ENCODE measurements at places on chromosomes 6 and 20.
A peak's percentile ranks its signal among the peaks of the same experiment; 100 is the strongest.

GRCh38 chr6:79713701-79714322 lies 82.7 kb downstream of the SH3BGRL2 start:
- DNase-seq: peak; percentile 41

DNA sequence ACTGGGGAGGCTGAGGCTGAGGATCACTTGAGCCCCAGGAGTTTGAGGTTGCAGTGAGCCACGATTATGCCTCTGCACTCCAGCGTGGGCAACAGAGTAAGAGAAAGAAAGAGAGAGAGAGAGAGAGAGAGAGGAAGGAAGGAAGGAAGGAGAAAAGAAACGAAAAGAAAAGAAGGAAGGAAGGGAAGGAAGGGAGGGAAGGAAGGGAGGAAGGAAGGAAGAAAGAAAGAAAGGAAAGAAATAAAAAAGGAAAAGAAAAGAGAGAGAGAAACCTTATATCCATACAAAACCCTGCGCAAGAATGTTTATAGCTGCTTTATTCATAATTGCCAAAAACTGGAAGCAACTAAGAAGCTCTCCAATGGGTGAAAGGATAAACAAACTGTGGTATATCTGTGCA lies 8.1 kb upstream of the HSPA12B start:
- no peak for DNase-seq

- no peak for DNase-seq
These were observed 108.3 kb upstream of the PHACTR1 start for GRCh38 chr6:12608016-12608860.

- DNase-seq: no peak
These were observed 728.3 kb downstream of the MAFB start for GRCh38 chr20:39960522-39961428.
